ENCODE measurements at places on chromosomes 1 and 21.

- no peak for DNase-seq
Measured at GRCh38 chr1:22600071-22600816, 36.2 kb upstream of the C1QA start.

DNA sequence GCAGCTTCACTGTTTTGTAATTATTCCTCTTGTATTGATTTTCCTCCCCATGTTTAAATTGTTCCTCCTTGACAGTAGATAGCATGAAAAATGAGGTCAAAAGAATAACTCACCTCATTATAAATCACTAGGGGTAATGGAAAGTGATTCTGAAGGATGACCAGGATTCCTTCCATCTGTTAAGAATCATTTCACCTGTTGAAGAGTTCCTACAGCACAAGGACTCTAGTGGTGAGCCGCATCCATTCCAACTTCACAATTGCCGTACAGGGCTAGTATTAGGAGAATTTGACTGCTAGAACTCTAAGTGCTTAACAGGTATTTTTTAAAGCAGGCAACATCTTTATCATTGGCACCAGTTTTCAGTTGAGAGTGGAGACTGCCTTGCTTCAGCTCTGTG is 13.7 kb downstream of the PPP1R12B start:
- DNase-seq: no peak

DNA sequence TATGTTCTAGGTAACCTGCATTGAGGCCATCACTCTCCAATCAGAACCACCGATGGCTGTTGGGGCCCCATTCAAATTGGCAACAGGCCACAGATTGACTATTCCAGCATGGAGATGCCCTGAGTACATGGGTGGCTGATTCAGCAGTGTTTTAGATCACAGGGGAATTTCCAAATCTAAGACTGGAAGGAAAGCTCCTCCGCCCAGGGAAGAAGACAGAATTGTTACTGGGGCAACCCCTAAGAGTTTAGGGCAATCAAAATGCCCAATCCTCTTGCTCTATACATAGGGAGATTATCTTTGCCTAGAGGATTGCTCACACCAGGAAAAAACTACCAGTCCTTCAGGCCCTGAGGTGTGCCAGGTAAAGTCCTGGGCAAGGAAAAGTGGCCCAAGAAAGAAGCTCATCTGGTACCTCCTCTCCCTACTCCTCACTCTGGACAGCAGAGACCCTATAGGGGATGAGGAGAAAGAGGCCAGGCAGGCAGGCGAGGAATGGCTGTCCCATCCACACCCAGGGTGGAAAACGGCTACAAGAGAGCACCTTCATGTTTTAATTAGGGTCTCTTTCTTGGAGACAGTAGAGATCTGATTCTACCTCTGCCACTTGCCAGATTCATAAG is 5.8 kb downstream of the S100A8 start:
- no peak for DNase-seq

GRCh38 chr1:203089001-203089650 is 3.3 kb upstream of the MYOG start:
- no peak for DNase-seq

- no peak for DNase-seq
Measured at GRCh38 chr1:112304612-112305011, 91.4 kb upstream of the CTTNBP2NL start.

DNA sequence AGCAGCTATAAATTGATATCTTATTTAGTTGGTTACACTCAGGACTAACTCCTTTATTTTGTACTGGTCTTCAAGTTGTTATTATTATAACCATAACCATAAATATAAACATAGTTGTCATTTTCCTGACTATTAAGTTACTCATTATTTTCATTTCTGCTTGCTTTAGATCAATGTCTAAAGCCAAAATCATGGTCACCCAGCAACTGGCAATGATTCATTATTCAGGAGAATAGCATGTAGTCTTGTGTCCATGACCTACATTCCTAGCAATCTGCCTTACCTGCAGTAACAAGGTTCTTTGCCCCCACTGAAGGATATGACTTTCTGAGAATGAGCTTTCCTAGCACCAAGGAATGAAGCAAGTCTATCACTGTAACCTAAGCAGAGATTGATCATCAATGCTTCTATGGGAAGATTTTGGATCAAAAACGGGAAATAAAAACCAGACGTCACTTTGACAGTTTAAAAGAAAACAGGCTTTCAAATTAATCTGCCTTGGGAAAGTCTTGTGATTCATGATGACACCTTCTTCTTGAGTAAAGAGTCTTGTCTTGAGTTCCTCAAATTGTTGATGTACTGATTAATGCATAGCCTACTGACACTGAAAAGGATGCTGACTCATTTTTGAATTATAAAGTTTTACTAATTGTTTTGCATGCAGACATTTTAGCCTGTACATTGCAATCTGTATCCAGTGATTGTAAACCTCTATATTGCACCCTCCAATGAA is 203.3 kb upstream of the IVNS1ABP start:
- no peak for DNase-seq

GRCh38 chr1:179881642-179882252 is 338 bp upstream of the TOR1AIP1 start:
- DNase-seq: peak; percentile 66

- DNase-seq: peak; percentile 85
Measured at GRCh38 chr1:230642263-230642959, at the start of gene COG2. COG2 (plus strand) TSS chr1:230642481; CDS start chr1:230642607, 126 bp downstream.

DNA sequence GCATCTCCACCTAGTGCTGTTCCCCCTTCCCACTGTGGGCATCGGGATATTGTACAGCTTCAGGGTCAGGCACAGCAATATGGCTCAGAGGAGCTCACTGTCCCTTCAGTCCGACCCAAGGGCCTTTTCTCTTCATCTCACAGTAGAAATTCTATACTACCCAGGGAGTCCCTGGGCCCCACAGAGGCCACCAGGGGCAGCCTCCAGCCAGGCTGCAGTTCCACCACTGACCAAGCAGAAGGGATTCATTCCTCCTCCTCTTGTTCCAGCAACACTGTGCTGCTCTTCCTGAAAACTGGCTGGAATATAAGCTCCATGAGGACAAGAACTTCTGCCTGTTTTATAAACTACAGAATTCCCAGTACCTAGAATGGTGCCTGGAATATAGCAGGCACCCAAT is 70.5 kb downstream of the CD34 start:
- DNase-seq: no peak

DNA sequence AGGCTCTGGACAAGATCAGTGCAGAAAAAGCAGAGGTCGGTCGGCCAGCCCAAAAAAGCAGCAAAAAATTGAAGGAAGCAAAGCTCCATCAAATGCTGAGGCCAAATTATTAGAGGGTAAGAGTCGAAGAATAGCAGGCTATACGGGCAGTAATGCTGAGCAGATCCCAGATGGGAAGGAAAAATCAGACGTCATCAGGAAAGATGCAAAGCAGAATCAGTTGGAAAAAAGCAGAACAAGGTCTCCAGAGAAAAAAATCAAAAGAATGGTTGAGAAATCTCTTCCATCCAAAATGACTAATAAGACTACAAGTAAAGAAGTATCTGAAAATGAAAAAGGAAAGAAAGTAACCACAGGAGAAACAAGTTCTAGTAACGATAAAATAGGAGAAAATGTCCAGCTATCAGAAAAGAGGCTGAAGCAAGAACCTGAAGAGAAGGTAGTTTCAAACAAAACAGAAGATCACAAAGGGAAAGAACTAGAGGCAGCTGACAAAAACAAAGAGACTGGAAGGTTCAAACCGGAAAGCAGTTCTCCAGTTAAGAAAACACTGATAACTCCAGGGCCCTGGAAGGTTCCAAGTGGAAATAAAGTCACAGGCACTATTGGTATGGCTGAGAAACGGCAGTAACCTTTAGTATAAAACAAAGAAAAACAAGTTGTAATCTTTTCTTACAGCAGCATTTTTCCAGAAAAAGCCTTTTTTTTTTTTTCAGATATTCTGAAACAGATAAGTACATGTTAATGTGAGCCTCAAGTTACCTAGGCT is 75.7 kb downstream of the PHTF1 start:
- no peak for DNase-seq

DNA sequence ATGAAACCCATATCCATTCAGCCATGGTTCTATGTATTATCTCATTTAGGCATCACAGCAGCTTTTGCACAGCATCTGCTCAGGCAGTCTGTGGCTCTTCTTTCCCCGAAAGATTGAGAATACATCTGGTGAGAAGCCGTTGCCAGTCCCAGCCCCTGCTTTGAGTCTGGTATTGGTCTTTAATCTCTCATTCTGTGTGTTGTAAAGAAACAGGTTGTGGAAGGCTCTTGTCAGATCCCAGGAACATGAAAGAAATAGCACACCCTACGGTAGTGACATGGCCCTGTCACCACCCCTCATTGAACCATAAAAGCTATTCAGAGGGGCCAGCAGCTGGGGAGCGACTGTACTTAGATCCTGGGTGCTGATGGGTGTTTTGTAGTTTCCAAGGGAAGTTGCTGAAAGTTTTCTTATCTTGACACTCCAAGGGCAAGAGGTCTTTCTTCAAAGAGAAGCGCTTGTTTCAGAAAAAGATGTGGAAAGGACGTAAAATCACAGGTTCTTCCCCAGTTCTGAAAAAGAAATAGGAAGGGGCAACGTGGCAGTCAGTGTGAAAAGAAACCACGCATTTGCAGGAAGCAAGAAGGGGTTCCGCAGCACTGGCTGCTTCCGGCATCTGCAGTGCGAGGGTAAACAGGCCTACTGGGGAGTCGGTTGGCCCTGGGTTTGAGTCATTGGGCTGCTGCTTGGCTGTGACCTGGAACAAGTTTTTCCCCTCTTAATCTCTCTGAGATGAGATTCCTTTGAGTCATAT is 145.0 kb downstream of the DHRS3 start:
- peak; percentile 82 for DNase-seq

DNA sequence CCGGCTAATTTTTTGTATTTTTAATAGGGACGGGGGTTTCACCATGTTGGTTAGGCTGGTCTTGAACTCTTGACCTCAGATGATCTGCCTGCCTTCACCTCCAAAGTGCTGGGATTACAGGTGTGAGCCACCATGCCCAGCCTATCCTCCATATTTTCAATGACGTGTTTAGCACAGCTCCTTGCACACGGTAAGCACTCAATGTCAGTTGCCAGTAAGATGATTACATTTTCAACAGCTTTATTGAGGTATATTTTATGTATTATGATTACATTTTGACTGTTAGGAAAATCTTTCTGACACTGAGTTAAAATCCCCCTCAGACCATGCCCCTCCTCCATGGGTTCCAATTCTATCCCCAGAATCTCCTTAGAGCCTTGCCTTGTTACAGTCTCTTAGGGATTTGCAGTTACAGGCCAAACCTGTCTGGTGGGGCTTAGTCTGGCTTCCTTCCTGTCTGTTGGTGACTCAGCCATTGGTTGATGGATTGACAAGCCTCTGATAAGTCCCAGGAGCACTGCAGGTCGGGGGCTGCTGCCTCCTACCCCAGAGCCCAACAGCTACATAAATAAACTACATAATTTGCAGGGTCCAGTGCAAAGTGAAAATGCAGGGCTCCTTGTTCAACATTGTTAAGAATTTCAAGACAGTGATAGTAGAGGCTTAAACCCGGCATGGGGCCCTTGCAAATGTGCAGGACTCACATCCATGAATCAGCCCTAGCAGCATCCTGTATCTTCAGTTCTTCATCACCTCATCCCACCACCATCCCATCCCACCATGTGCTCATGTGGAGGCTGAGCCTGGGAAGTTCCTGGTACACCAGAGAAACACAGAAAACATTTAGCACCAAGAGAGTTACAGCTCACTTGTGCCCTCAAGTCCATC is 23.4 kb downstream of the COA7 start:
- DNase-seq: no peak

- no peak for DNase-seq
Measured at GRCh38 chr21:29434081-29434480, 135.4 kb downstream of the BACH1 start.

DNA sequence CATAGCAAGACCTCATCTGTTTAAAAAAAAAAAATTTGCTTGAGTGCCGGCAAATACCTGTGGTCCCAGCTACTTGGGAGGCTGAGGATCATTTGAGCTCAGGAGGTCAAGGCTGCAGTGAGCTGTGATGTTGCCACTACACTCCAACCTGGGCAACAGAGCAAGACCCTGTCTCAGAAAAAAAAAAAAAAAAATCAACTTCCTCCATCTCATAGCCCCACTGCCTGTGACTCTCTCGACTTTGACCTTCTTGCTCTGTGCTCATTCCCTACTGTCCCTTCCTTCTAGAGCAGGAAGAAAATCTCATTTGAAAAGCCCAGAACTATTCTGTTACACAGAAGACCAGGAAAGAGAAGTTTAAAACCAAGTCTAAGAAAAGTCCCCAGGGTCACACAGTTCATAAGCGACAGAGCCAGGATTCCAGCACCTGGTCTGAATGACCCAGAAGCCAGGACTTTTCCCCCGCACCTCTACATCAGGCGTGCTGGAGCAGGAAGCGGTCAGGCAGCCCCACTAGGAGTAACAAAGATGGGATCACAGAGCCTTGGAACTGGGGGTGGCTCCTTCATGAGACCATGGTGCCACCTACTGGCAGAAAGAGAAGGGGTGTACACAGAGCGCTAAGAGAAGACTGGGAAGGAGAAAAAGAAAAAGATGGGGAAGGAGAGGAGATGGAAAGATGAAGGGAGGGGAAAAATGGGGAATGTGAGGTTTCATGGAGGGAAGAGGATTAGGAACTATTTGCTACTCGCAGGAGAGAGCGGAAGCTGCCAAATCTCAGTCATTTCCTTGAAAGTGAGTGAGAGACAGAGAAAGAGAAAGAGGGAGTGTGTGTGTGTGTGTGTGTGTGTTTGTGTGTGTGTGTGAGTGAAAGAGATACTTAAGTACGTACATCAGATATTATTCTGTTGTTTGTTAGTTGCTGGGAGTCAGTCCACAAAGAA is 3.1 kb upstream of the P3R3URF start:
- DNase-seq: peak; percentile 31

DNA sequence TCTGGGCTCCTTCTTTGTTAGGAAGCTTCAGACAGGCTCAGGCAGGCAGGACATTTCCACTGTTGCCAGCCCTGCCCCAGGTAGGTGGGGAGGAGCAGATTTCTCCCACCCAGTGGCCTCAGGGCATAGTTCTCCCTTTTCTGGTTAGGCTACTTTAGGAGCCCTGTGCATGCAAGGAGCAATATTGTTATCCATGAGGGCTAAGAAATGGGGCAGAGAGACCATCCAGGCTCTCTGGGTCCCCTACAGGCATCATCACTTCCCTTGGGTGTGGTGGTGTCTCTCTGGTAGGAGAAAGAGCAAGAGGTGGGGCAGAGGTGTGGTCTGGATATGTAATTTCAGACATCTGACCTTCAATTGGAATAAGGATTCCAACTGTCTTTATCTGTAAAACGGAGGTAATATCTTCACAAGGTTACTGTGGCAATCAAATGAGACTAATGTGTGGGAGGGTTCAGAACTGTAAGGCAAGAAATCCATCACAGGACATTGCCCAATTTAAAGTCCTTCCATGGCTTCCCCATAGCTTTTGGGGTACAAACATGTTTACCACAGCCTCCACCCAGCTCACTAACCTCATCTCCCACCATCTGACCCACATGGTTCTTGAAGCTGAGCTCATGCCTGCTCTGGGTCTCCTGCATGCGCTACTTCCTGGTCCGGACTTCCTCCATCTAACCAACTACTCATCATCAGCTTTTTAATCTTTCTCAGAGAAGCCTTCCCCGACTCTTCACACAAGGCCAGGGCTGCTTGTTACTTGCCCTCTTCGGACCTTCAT is 26.1 kb downstream of the PCAT6 start:
- DNase-seq: no peak

- DNase-seq: no peak
Measured at GRCh38 chr1:69221524-69221923, 346.2 kb upstream of the LRRC7 start.

Data from KG1 (cell line).